ENCODE measurements at places on chromosomes 5 and 9.
A peak's percentile ranks its signal among the peaks of the same experiment; 100 is the strongest.

DNA sequence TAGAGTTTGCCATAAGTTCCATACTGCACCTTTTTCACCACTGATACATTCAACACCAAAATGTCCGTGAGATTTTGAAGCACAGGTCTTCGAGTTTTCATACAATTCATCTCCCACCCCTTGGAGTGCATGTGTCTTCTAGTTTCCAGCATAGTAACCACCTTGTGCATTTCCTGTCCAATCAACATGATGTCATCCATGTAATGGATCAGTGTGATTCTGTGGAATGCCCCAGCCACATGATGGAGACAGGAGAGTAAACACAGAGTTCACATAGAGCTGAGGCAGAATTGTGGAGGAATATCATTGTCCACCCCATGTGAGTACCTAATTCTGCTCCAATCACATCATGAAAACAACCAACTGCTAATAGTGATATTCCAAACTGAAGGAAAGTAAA lies 441.5 kb upstream of the CDH6 start:
- DNase-seq: peak; percentile 81

DNA sequence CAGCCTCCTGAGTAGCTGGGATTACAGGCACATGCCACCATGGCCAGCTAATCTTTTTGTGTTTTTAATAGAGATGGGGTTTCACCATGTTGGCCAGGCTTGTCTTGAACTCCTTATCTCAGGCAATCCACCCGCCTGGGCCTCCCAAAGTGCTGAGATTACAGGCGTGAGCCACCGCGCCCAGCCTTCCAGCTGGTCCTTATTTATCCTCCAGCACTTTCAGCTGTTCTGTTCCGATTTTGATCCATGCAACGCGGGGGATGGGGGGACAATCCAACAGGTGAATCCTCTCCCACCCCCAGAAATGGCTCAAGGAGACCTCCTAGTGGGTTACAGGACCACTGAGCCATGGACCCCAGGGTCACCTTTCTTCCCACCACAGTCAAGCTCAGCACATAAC lies 14.7 kb upstream of the CDKN2AIPNL start:
- no peak for DNase-seq

GRCh38 chr5:55160493-55161209 lies 680 bp downstream of the GPX8 start:
- peak; percentile 91 for DNase-seq

DNA sequence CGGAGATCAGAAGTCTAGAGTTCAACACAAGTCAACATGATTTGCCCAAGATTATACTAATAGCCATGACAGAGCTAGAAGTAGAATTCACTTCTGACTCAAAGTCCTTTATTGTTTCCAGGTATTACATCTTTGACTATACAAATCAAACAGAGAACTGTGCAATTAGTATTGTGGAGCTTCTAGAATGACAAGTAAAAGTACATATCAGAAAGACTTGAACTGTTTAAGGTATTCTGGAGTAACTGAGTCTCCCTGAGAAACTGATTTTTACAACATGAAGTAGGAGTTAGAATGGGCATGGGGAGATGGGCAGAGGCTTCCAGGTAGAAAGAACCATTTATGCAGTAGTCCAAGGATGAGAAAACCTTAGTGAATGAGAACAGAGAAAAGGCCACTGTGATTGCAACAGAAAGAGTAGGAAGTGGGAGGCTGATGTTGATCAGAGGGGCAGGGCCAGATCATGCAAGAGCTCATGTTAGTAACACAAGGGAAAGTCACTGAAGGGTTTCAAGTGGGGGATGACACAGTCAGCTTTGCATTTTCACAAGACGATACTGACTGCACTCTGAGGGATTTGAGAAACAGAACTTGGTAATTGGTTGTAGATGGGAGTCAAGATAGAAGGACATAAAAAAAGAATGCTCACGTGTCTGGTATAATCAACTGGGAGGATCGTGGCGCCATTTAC lies 280.7 kb downstream of the RFX3 start:
- peak; percentile 30 for DNase-seq

DNA sequence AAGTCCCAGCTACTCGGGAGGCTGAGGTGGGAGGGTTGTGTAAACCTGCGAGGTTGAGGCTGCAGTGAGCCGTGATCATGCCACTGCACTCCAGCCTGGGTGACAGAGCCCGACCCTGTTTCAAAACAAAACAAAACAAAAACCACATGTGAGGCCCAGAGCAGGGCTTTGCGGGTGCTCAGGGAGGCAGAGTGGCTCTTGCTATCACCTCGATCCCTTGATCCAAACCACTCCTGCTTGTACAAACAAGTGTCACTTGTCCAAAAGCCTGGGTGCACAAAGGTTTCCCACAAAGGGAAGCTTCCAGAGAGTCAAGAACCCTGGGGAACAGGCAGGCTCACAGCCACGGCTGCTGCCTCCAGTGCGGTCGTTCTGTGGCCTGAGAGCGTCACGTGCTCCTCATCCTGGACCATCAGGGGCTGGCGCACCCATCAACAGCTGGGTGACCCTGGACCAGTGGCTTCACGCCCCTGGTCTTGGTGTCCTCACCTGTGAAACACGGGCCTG lies 162.7 kb downstream of the C9orf50 start:
- no peak for DNase-seq

DNA sequence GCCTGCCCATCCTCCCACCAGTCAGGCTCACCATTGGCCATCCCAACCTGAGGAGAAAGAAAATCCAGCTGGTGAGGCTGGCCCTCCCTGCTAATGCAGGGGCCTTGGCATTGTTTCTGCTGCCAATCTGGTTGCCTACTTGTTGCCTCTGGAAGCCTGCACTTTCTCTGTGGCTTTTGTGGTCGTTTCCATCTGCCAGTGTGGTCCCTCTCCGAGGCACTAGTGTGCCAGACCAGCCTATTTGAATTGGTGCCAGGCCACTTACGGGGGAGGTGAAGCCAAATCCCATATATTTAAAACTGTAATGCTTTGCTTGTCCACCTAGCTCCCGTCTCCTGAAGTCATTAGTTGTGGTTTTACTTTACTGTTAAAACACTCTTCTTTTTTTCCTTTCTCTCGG lies 213.4 kb upstream of the ADAMTSL1 start:
- DNase-seq: peak; percentile 37

- no peak for DNase-seq
Observed at GRCh38 chr5:143547342-143547741, 143.9 kb upstream of the NR3C1 start.

GRCh38 chr5:92544036-92544435 lies 1037.0 kb downstream of the NR2F1-AS1 start:
- DNase-seq: peak; percentile 12

- no peak for DNase-seq
Observed at GRCh38 chr5:159130871-159131270, 31.2 kb upstream of the EBF1 start.

DNA sequence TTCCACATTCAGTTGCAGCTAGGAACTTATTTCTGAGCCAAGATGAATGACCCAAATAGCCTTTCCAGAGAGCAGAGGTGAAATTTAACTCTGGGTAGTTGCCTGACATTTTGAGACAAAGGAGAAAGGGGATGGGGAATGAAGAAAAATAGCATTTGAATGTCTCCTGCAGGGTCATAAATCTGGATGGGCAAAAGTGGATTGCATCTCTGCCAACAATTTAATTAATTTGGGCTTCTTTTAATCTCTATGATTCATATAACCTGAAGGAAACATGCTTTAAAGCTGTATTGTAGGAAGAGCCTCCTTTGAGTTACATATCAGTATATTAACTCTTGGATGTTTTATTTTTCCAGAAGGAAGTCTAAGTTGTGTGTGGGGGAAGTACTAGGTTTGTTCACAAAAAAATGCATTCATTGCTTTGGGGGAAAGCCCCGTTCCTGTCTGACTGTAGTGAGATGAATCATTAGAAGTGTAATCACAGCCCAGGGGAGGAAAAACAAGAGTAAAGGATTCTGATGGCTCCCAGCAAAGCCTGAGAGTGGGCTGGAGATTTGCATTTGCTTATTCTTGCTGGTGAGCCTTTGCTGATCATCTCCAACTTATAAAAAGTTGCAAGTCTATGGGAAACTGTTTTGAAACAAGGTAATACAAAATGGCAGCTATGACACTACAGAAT lies 133.0 kb upstream of the IQGAP2 start:
- DNase-seq: peak; percentile 84

- no peak for DNase-seq
Observed at GRCh38 chr5:168766426-168766700, 187.2 kb upstream of the PANK3 start.

GRCh38 chr9:13952906-13953305 lies 361.0 kb downstream of the NFIB start:
- peak; percentile 40 for DNase-seq

DNA sequence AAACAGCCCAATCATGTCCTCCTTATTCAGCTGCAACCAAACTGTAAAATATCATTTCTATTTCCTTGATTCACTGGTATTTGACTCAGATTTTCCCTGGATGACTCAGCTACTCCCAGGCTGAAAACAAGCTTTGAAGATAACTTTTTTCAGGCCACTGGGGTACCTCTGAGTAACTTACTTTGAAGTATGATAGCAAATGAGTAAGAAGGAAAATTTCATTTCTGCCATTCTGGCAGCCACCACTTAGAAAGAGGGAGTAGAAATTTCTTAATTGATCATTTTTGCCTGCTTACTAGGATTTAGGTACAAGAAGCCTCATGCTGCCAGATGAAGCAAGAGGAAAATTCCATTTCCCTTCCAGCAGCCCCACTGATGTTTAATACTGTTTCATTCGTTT lies 247.4 kb downstream of the PRELID2 start:
- peak; percentile 87 for DNase-seq

DNA sequence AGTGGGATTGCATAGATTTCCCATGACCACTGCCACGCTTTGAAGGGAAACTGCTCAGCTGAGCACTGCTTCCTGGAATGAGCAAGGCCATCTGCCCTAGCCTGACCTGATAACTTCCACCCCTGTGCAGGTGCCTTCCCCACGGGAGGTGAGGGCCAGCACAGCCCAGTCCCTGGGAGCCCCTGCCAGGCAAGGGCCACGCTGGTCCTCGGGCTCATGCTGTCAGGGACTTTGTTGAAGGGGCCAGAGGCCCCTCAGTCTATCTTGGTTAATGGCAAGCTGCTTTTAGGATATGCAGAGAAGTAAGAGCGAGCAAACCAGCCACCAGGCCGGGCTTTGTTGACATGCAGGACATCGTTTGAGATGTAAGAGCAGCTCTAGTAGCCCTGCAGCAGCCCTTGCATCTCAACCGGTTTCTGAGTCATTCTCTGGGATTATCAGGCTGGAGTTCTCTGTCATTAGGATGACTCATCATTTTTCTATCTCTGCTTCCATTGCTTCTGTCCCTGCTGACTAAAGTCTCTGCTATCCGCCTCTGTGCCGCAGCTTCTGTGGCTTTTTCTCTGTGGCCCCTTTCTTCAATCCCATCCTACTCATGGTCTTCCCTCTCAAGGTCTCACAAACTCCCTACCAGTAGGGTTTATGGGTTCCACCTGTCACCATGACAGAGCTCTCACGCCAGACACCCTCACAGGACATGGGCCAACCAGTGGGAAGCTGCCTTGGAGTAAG lies 30.6 kb upstream of the IQGAP2 start:
- DNase-seq: peak; percentile 93

DNA sequence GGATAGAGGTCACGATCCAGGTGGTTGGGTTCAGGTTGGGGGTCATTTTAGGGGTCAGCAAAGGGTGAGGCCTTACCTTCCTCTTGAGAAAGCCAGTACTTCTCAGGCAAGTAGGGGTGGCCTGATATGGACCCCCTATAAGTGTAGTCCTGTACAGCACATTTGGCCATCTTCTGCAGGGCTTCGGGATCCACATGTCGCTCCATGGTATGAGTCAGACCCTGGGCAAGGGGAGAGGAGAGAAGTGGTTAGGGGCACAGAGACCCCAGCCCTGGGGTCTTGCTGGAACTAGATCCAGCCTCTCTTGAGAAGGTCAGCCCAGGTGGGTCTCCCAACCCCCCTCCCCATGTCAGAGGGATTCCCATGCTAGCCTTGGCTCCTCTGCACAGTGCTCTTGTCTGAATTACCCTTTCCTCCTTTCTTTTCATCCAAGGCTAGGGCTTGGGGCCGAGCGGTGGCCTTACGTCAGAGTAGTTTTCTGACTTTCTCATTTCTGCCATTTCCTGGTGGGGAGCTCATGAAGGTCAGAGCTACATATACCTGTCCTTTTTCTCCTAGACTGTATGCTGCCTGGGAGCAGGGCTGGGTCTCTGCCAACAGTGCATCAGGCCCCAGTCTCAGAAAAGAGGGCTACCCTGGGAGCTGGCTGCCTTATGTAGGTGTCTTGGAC lies 9.0 kb upstream of the MYORG start:
- no peak for DNase-seq

GRCh38 chr5:17966640-17967402 lies 332.6 kb downstream of the TAF11L14 start:
- DNase-seq: no peak

- no peak for DNase-seq
Observed at GRCh38 chr5:132455614-132456115, 34.9 kb downstream of the IRF1 start.

DNA sequence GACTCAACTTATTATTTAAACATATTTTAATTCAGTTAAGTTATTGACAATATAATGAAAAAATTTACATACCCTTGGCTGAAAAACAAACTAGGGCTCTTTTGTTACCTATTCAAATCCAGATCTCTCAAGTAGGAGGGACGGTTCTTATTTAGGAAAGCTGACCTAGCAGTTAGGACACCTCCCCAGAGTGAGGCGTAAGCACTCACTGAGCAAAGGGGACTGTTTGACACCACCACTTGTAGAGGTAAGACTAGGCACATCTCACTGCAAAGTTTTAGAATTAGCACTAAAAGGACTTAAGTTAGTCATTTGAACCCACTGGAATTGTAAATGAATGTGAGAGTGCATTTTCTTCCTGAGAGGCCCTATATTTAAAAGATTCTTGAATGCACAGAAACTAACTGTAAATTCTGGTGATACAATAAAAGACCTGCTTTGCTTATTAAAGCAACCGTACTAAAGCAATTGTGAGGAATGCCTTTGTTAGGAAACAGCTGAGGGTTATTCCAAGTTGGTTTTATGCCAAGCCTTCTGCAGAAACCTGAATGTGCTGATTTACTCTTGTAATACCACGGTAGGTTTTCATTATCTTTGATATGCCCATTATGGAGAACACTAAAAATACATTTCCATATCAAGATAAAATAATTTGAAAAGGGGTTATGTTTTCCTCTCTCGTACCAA lies 16.2 kb downstream of the HACD4 start:
- DNase-seq: no peak

GRCh38 chr9:3880851-3881250 lies 355.1 kb upstream of the RFX3 start:
- DNase-seq: peak; percentile 91

- no peak for DNase-seq
Observed at GRCh38 chr5:94788527-94788926, 170.1 kb downstream of the SLF1 start.

GRCh38 chr9:11194246-11194645 lies 581.4 kb upstream of the PTPRD start:
- no peak for DNase-seq

GRCh38 chr5:36536616-36537005 lies 69.8 kb upstream of the SLC1A3 start:
- no peak for DNase-seq

GRCh38 chr9:27352457-27353165 lies 55.7 kb upstream of the EQTN start:
- no peak for DNase-seq

DNA sequence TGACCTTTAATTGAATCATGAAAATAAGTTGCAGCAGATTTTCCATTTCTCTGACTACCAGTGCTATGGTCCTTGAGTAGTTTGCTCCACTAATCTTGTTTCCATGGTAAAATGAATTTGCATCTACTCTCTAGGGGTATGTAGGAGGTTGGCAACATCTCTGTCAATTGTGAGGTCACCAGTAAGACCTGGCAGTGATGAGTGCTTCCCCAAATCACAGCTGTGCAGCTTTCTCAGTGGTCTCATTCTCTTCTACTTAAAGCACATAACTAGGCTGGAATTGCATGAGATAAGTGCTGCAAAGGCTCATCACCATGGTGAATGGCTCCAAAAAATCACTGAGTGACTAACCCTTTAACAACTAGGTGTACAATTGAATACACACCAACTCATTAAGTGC lies 36.3 kb downstream of the ADAMTS19 start:
- no peak for DNase-seq

Measured in kidney tubule cell (primary cell).